ENCODE measurements at places on chromosomes 3 and 15.

GRCh38 chr3:10259798-10260197 is 11.5 kb downstream of the TATDN2 start:
- DNase-seq, result no peak

- no peak for DNase-seq
Measured at GRCh38 chr3:188575501-188575900, 421.5 kb downstream of the LPP start.

DNA sequence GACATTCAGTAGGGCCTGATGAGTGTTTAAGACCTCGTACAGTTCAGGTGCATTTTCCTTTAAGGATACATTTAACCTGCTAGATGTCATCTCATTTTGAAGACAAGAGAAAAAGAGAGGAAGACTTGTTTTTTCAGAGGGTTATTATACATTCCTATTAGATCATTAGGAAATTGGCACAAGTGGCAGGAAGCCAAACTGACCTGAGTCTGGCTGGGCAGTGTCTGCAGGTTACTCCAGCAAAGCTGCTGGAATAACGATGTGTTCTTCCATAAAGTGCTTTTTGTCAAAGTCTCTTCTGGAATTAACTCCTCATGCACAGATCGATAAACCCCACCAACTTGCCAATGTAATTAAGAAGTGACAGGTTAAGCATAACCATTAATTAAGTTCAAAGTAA is 396.4 kb upstream of the TPRG1 start:
- no peak for DNase-seq

GRCh38 chr3:56837196-56837955 is 35.6 kb upstream of the ARHGEF3 start:
- DNase-seq, result no peak

GRCh38 chr3:185069037-185070030 is 83.5 kb downstream of the C3orf70 start:
- DNase-seq, result no peak

- no peak for DNase-seq
Measured at GRCh38 chr3:151062611-151063010, 22.9 kb upstream of the MED12L start.

DNA sequence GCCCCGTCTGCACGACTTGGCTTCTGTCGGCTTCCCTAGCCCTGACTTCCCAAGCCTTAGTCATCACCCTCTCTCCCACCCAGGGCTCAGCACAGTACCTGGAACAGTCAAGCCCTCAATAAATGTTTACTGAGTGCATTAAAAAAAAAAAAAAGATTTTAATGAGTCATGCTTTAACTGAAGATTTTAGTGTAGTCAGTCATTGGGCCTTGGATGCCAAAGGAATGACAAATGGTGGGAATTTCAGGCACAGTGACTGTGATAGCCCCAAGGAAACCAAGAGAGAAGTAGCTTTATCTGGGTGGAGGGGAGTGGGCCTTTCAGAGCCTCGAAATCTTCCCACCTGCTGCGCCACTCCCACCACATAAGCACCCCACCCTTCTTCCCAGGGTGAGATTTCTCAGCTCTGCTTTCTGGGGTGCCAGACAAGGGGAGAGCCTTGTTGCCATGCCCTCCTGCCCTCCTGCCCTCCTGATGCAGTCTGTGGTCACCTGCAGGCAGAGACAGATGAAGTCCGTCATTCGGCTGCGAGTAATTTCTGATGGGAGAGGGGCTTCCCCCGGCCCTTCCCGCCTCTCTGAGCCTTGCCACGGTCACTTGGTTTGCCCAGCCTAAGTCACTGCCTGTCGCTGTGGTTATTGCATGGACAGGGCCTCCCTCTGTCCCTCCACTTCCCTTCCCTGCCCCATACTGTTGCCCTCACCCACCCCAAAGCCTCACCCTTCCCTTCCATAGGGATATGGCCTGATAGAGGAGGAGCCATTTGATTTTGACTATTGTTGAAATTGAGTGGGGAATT is 41.8 kb downstream of the SMAD3 start:
- no peak for DNase-seq

- DNase-seq, result no peak
Measured at GRCh38 chr3:46242120-46242519, at the start of gene CCR3. Gene CCR3 (plus strand): TSS chr3:46242460. CDS start chr3:46265159, 22,699 bp downstream.

GRCh38 chr3:126967386-126967785 is 15.5 kb upstream of the PLXNA1 start:
- DNase-seq, result no peak

GRCh38 chr3:193271101-193271840 is 30.2 kb downstream of the PLAAT1 start:
- no peak for DNase-seq

DNA sequence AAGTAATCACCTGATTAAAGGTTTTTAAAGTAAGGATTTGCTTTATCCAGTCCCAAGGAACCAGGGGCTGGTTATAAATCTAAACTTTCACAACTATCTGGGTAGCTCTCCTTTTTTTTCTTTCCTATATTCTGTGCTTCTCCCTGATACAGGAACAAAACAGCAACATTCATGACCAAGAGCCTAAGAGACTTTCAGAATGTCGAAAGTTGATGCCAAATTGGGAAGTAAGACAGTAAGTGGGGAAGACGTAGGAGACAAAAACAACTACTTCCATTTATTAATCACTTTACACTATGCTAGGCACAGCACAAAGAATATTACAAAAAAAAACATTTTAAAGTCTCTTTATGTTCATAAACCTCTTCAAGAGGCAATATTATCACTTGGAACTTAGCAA is 211.6 kb downstream of the MAGI1 start:
- no peak for DNase-seq

GRCh38 chr3:8981700-8982099 is 18.4 kb upstream of the RAD18 start:
- DNase-seq, result no peak

- DNase-seq, result no peak
Measured at GRCh38 chr3:129739634-129740033, 133.2 kb upstream of the PLXND1 start.

All from left forelimb (tissue), 1 donor.